ENCODE measurements at places on chromosomes 3 and 15.
A peak's percentile ranks its signal among the peaks of the same experiment; 100 is the strongest.

DNA sequence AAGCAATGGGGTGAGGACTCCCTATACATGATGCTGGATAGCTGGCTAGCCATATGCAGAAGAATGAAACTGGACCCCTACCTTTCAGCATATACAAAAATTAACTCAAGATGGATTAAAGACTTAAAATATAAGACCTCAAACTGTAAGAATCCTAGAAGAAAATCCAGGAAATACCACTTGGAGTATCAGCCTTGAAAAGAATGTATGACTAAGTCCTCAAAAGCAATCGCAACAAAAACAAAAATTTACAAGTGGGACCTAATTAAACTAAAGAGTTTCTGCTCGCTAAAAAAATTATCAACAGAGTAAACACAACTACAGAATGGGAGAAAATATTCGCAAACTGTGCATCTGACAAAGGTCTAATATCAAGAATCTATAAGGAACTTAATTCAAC, 94.3 kb downstream of the XRN1 start:
- no peak for DNase-seq

- DNase-seq, result no peak
Measured at GRCh38 chr3:140563206-140563760, 114.6 kb upstream of the TRIM42 start.

GRCh38 chr15:74194572-74195559, 7.7 kb downstream of the STRA6 start:
- no peak for DNase-seq

DNA sequence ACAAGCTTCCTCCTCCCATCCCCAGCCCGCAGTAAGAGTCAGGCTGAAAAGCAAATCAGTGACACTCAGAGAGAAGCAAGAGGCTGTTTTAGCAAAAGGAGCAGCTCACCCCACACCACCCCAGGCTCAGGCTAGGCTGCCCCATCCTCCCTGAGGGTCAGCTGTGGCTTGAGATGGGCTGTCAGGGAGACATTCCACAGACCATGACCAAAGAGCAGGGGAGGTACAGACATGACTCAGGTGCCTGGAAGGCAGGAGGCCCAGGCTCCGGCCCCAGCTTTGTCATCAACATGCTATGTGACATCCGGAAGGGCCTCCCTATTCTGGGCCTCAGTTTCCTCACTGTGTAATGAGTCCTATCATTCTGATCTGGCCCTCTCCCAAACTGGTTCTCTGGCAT, 24.7 kb downstream of the HCN4 start:
- no peak for DNase-seq

- no peak for DNase-seq
Measured at GRCh38 chr15:94456226-94456625, 224.9 kb downstream of the MCTP2 start.

GRCh38 chr15:62619526-62619925, 423.0 kb upstream of the TPM1 start:
- DNase-seq, result no peak

DNA sequence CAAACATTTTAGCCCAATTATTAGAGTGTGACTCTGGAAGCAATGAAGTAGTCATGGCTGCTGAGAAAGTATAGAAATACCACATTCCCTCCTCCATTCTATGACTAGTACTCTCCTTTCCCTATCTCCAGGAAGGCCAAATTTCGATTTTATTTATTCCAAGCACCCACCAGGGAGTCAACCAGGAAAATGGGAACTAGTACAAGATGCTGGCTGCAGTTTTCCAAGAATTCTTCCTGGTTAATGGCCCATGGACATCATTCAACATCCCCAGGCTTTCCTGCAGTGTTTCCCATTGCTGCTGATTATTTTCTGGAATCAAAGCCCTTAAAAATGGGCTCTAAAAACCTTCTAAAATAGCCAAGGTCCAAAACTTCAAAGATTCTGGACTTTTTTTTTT, 247.9 kb upstream of the STT3B start:
- no peak for DNase-seq

DNA sequence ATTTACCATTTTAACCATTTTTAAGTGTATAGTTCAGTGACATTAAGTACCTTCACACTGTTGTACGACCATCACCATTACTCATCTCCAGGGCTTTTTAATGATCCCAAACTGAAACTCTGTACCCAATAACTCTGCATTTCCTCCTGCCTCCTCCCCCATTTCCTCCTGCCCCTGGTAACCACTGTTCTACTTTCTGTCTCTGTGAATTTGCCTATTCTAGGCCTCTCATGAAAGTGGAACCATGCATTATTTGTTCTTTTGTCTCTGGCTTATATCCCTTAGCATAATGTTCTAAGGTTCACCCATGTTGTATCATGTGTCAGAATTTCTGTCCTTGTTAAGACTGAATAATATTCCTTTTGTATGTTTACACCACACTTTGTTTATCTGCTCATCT, 154.2 kb downstream of the MECOM start:
- no peak for DNase-seq

- DNase-seq, result peak; percentile 42
Measured at GRCh38 chr3:179072100-179072438, 460 bp upstream of the ZMAT3 start.

DNA sequence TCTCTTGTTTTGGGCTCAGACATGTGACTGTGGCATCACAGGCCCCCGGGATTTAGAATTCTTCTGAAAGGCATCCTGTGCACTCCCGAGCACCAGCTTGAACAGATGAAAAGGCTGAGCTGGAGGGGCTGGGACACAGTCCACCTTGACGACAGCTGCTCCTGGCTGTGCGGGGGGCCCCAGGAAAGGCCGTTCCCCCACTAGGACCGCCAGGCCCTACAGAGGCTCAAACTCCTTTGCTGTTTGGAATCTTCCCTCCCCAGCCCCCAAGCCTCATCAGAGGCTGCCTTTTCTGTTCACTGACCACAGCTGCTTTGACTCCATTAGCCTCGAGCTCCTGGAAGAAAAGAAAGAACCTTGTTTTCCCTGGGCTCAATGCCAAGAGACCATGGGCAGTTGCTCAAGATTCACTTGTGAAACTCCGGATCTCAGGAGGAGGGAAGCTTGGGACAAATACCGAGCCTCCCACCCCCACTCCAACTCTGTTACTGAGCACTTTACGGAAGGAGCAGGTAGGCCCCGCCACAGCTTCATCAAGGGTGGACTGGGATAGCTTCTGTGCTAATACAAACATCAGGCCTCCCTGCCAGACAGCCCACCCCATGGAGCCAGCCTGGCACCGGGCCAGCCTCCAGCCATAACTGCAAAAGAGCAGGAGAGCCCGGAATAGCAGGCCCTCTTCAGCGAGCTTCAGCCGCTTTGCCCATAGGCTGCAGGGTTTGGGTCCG, 15.7 kb downstream of the CIDEC start:
- no peak for DNase-seq

- no peak for DNase-seq
Measured at GRCh38 chr3:64375737-64376136, 150.5 kb upstream of the PRICKLE2 start.

GRCh38 chr15:80512726-80513660, 108.8 kb downstream of the ARNT2 start:
- no peak for DNase-seq

GRCh38 chr3:133977568-133977967, 52.2 kb downstream of the SLCO2A1 start:
- no peak for DNase-seq

- DNase-seq, result peak; percentile 78
Measured at GRCh38 chr3:15361494-15362214, 29.3 kb upstream of the SH3BP5 start.

GRCh38 chr3:152742368-152743347, 92.3 kb upstream of the P2RY1 start:
- DNase-seq, result no peak

GRCh38 chr3:45544024-45544716, 50.4 kb upstream of the LIMD1 start:
- DNase-seq, result no peak

GRCh38 chr15:80640531-80641121, 54.5 kb upstream of the ABHD17C start:
- no peak for DNase-seq

DNA sequence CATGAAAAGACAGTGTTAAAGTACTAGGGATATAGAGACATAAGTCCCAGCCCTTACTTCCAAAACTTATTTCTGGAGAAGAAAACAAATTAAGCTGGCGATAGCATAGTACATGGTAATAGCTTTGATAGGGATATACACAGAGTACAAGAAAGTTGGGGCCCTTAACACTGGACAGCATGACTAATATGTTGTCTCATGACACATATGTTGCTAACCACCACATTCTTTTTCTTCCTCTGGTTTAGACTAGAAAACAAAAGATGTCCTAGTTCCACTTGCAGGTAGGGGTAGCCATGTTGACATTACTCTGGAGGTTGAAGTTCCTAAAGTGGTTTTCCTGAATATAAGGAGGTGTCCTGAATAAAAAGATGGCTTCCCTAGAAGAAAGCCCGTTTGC, 75.3 kb downstream of the RFX7 start:
- DNase-seq, result no peak

DNA sequence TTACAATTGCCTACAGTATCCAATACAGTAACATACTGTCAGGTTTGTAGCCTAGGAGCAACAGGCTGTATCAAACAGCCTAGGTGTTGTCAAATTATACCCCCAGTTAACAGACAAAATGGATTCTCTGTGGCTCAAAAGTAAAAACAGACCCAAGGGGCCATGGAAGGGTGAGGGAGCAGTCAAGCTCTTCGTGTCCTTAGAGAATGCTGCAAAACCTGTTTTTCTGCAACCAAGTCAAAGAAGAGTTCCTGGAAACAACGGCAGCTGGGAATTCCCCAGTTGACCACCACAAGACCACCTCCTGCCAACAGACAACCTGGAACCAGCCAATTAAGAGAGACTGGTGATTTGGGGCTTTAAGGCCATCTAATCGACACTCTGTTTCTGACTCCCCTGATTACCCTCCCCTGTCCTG, 11.1 kb upstream of the THUMPD3 start:
- DNase-seq, result no peak

DNA sequence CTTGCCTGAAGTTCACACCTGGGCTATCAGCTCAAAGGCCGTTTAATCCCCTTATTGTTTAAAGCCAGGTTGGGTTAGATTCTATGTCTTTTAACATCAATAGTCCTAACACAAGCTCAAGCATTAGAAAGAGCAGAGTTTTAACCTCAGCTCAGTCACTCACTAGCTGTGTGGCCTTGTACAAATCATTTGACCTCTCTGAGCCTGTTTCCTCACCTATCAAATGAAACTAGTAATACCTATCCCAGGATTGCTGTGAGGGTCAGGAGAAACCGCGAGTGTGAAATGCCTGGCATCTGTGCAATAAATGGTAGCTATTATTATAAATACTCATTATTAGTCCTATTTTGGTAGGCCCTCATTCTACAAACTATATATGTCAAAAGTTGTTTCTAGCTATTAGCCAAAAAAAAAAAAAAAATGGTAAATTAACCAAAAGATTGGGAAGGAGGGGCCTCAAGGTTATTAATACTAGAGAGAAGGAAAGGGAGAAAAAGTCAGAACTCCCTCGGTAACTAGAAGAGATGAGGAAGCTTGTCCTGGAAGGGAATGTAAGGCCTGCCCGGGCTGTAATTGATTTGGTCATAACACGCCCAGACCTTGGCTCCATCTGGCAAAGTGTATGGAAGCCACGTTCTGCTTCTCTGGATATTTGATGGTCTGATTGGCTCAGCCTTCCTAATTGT, 510.5 kb upstream of the PROK2 start:
- DNase-seq, result no peak

- no peak for DNase-seq
Measured at GRCh38 chr3:186849374-186849975, 7.0 kb downstream of the ADIPOQ start.

- DNase-seq, result no peak
Measured at GRCh38 chr15:70269311-70269911, 171.7 kb upstream of the TLE3 start.

- DNase-seq, result no peak
Measured at GRCh38 chr3:4987538-4988296, 8.5 kb downstream of the BHLHE40 start.

GRCh38 chr3:133675631-133676335, 14.0 kb upstream of the TOPBP1 start:
- DNase-seq, result no peak

DNA sequence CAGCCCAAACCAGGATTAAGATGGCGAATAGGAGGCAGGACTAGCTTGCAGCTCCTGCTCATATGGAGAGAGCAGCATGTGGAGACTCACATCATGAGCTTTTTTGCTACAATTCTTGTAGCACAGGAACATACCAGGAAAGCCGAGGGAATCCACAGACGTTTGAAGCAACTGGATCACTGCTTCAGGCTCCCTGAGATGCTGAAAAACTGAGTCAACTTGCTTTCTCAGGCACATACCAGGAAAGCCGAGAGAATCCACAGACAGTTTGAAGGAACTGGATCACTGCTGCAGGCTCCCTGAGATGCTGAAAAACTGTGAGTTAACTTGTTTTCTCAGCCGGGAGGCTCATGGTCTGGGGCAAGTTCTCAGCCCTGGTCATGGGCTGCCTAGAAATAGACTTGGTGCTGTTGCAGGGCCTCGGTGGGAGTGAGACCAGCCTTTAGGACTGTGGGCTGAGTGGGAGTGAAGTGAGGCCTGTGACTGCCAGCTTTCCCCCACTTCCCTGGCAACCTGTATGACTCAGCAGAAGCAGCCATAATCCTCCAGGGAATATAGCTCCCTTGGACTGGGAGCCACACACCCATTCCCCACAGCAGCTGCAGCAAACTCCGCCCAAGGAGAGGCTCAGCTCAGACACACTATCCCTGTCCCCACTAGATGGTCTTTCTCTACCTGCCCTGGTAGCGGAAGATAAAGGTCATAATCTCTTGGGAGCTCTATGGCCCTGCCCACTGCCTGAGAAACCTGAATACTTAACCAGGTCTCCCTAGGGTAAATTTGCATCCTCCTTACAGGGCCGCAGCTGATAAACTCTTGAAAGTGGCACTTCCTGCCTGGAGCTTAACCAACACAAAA, 51.9 kb upstream of the PFN2 start:
- no peak for DNase-seq

DNA sequence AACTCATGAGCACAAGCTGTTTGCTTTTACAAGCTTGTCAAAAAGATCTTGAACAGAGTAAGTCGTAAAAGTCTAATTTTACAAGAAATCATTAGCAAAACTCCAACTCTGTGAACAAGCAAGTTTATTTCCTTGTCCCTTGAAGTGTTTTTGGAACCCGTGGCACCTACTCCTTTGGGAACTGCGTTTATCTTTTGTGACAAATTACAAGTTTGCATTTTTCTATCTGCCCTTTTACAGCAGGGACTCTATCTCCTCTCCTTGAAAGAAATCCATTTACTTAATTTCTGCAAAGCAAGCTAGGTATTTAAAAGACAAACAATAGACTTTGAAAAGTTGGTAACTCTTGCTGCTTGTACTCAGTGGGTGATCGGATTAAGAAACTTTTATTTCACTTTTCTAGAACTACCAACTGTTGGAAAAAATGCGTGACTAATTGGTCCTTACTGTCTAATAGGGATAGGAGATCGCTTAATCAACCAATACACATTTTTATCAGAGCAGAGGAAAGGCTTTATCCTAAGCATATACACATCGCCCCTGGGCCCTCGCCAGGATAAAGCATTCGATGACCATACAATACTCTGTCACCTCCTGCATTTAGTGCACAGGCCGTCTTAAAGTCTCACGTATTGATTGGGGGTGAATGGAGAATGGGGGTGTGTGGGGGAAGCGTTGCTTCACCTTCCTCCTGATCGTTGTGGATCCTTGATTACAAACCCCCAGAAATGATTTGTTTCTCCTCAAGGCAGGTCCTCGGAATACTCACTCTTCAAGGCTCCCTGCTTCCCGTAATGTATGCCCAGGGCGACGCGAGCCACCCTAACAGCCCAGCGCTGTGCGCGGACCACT, 1.7 kb downstream of the PRTG start:
- no peak for DNase-seq
